ENCODE measurements at places on chromosomes 1 and 21.
A peak's percentile ranks its signal among the peaks of the same experiment; 100 is the strongest.

DNA sequence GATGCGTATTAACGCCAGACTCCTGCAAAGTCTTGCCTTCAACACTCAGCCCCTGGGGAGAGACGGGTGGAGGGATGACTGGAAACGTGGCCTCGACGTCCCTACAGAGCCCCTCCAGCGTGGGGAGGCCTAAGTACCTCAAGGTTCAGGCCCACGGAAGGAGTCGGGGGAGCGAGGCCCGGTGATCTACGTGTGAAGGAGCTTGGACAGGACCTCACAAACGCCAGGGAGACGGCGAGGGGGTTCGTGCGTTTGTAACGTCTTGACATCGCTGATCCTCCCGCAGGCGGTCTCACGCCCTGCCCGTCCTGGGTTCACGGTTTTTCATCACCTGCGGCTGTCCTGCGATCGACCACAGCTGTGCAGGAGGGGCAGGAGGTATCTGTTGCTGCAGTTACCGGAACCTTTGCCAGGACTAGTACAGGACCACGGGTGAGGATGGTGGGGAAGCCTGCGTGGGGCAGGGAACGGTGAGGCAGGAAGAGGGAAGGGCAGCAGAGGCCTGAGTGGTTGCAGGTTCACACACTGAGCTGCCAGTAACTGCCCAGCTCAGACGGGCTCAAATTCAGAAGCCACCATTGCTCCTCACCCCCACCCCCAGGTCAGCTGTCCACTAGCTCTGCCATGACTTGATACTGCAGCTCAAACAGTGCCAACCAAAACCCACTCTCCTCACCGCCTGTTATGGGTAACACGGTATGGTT lies 889 bp upstream of the CCNL2 start:
- no peak for DNase-seq

- peak; percentile 90 for DNase-seq
Observed at GRCh38 chr21:39385299-39386145, 36.6 kb upstream of the HMGN1 start.

DNA sequence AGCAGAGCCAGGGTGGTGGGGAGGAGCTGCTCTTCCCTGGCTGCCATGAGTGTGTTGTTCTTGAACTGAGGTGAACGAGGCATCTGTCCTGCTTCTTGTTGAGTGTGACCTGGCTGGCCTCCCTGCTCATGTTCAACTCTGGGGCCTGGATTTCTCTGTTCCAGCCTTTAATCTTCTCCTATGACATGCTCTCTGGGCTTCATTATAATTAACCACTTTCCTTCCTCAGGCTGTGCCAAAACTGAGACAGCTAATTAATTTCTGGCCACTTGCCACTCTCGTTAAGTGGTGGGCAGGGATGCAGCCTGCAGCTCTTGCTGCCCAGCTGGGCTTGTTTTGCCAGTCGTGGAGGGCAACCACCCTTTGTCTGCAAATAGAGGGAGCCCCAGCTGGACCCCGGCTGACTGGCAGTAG lies 23.3 kb downstream of the OPRD1 start:
- no peak for DNase-seq

- DNase-seq = no peak
Observed at GRCh38 chr1:238753252-238753651, 633.1 kb upstream of the CHRM3 start.

GRCh38 chr1:223747838-223748335 lies 35.5 kb downstream of the CAPN2 start:
- no peak for DNase-seq

GRCh38 chr1:184745929-184746638 lies 8.6 kb downstream of the EDEM3 start:
- DNase-seq = no peak

GRCh38 chr1:107277022-107277421 lies 136.2 kb downstream of the NTNG1 start:
- no peak for DNase-seq

GRCh38 chr1:24364975-24365678 lies 46.0 kb downstream of the GRHL3 start:
- peak; percentile 92 for DNase-seq
